ENCODE measurements at places on chromosomes 5 and 9.

DNA sequence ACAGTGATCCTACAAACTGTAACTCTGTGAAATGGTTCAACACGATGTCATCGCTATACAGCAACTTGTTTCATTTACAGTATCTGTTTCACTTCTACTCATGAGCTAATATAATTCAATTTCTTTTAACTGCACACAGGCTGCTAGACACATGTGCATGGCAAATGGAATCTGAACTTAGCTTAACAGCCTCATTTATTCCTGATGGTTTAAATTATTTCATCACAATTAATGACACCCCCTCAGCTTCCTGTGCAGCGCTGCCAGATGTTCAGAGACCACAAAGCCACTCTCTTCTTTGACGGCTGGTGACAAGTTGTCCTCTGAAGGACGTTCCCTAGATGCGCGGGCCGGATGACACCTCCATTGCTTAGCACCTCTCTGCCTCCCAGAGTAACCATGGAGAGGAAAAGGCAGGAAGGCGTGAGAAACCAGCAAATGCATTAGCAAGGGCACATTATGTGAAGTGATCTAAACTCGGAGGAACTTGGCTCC is 191.1 kb downstream of the BNC2 start:
- no peak for DNase-seq

DNA sequence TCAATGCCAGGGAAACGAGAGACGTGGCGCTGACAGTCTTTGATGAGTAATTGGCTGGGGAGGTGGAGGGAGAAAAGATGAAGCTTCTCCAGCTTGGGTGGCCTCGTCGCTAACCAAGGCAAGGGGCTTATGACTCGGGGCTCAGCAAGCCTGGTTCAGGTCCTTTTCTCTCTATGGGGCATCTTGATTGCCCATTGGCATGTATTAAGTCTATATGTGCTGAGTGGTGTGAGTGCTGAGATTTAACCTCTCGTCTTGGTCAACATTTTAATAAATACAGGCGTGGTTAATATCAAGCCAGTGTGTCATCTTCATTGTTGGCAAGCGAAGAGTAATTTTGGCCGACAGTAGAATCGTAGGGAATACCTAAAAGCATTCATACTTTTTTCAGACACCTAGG is 85.9 kb downstream of the RAI14 start:
- DNase-seq, result no peak

DNA sequence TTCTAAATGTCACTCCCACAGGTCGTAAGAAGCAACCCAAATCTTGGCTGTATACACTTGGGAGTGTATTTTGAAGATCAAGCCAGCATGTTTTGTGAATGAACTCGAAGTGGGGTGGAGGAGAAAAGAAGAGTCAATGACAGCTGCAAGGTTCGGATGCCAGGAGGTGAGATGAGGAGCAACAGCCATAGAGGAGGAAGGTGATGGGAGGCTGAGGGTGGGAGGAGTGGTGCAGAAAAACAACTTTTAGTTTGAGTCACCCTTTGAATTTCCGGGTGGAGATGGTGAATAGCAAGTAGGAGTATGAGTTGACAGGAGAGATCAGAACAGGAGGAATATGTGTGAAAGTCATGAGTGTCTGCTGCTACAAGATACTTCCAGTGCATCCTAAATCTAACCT is 153.6 kb downstream of the DIRAS2 start:
- DNase-seq, result no peak

DNA sequence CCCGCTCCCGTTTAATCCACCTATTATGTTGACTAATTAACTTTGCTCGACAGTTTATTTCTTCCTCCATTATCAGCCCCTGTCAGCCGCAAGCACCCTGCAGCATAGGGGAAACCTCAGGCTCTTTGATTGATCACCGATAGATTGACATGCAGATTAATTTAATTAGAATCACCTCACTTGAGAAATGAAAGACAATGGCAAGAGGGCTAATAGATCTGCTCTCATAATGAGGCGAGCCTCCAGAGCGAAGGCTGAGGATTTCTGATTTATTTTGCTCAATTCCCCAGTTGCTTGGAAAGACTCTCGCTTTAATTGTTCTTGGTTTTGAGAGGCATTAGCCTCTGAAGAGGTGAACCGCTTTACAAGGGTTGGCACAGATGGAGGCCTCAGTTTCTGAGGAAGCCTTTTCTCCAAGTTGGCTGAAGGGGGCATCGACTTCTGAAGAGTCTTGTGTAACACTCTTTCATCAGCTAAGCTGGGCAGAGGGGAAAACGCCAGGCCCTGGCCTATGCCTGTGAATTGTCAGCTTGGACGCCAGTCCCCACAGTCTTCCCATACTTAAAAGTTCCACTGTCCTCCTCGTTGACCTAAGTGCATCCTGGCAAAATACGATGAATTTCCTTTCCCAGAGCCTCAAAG is 275.4 kb downstream of the EBF1 start:
- no peak for DNase-seq

GRCh38 chr5:160369990-160370712 is at the start of gene C1QTNF2:
C1QTNF2 (minus strand) TSS chr5:160370626; CDS start chr5:160355011, 15,615 bp downstream.
- peak; percentile 4 for DNase-seq

GRCh38 chr9:16401701-16402100 is 468.8 kb downstream of the BNC2 start:
- DNase-seq, result no peak

GRCh38 chr5:140131967-140132409 is 6.3 kb downstream of the IGIP start:
- DNase-seq, result no peak

DNA sequence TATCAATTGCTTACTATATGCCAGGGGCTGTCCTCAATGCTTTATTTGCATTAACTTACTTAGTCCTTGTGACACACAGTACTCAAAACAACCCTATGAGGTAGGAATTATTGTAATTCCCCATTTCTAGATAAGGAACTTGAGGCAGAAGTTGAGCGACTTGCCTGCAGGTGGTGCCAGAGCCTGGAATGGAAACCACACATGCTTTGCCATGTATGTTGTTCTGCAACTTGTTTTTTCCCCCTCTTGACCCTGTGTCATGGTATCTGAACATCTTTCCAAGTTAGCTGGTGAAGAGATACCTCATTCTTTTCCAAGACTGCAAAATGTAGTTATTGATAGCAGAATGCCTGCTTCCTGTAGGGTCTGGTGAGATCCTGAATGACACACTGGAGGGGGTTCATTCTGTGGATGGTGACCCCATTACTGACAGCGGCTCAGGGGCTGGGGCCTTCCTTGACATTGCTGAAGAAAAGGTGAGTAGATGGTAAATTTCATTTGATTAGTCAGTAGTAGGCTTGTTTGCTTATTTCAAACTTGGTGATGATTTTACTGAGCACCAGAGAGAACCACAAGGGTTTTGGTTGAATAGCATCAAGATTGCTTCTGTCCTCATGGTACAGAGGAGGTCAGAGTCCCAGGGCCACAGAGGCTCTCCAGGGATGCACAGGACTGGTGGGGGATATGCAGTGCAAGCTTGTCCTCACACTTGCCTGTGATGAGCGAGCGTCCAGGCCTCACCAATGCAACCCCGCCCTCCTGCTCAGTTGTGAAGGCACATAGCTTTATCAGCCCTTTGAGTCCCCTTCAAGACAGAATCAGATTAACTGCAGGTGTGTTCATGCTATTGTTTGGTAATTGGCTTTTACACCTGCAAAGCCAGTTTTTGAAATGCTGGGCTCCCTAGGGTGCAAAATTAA is 57.0 kb downstream of the COL15A1 start:
- DNase-seq, result peak; percentile 71

- no peak for DNase-seq
These were observed 361.0 kb downstream of the NFIB start for GRCh38 chr9:13952906-13953305.

- DNase-seq, result no peak
These were observed 8.4 kb upstream of the OLFM1 start for GRCh38 chr9:135079018-135079417.

DNA sequence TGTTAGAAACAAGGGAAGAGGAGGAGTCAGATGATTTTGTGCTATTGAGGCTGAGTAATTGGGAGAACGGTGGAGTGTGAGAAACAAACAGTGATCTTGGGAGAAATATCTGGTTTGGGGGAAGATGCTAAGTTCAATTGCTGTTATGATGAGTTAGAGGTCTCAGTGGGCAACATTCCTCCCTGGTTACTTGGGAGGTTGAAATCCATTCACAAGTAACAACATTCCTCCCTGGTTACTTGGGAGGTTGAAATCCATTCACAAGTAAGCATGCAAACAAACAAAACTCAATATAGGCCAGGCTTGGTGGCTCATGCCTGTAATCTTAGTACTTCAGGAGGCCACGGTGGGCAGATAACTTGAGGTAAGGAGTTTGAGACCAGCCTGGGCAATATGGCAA is 38.7 kb downstream of the AGXT2 start:
- DNase-seq, result no peak

DNA sequence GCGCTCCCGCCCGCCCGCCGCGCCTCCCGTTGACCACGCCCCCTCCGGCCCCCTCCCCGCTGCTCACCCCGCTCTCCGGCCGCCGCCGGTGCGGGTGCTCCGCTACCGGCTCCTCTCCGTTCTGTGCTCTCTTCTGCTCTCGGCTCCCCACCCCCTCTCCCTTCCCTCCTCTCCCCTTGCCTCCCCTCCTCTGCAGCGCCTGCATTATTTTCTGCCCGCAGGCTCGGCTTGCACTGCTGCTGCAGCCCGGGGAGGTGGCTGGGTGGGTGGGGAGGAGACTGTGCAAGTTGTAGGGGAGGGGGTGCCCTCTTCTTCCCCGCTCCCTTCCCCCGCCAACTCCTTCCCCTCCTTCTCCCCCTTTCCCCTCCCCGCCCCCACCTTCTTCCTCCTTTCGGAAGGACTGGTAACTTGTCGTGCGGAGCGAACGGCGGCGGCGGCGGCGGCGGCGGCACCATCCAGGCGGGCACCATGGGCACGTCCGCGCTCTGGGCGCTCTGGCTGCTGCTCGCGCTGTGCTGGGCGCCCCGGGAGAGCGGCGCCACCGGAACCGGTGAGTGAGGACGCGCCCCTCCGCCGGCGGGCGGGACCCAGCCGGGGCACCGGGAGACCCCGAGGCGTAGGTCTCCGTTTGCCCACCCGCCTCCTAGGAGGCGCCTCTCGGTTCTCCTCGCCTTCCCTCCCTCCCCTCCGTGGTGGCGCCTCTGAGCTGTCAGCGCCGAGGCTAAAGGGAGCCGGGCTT is at the start of gene VLDLR:
TSS of gene VLDLR (plus strand) at position 66 of the 739 bp plus-strand sequence. CDS start at position 469, 403 bp downstream.
- DNase-seq, result no peak

DNA sequence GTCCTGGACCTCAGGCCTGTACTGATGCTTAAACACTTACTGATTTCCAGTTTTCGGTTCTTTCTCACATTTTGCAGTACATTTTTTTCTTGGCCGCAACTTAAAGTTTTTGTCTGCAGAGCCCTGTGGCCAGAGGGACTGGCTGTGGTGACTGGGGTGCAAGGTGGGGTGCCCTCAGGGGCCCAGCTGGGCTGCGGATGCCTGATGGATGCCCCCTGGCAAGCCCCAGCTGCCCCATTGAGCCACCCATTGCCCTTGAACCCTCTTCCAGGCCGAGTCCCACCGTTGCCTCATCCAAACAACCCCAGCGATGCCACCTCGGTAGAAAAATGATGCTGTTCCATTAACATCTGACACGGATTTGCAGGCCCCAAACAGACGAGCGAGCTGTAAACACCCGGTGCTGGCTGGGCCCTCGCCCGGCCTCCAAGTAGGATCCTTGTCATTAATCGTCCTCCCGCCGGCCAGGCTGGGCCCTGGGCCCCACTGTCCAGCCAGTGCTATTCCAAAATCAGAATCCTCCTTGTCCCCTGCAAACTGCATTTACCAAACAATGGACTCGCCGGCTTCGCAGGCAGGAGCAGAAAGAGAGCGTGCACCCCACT is 107.9 kb downstream of the PHF2 start:
- no peak for DNase-seq

GRCh38 chr5:98997000-98997399 is 68.2 kb upstream of the CHD1 start:
- DNase-seq, result no peak

GRCh38 chr9:93091453-93092081 is 4.5 kb upstream of the CARD19 start:
- no peak for DNase-seq

- no peak for DNase-seq
These were observed 11.3 kb upstream of the ANGPTL2 start for GRCh38 chr9:127133739-127134167.

DNA sequence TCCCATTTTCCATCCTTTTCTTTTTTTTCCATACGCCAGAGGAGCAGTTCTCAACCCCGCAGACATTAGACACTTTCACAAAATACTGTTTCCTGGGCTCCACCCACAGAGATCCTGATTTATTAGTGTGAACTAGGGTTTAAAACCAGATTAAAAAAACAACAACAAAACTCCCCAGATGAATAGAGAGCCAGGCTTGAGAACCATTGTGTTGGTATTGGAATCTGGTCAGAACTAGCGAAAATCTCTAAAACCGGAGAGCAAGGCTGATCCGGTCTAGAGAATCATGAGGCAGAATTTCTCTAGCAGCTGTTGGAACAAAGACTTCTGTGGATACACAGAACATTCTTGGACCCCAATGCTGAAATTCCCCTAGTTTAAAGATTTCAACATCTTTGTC is 173.0 kb downstream of the PCSK1 start:
- DNase-seq, result no peak

GRCh38 chr5:81184749-81185110 is 48.4 kb upstream of the CKMT2 start:
- no peak for DNase-seq

GRCh38 chr5:151663617-151664293 is 23.0 kb downstream of the SPARC start:
- no peak for DNase-seq

DNA sequence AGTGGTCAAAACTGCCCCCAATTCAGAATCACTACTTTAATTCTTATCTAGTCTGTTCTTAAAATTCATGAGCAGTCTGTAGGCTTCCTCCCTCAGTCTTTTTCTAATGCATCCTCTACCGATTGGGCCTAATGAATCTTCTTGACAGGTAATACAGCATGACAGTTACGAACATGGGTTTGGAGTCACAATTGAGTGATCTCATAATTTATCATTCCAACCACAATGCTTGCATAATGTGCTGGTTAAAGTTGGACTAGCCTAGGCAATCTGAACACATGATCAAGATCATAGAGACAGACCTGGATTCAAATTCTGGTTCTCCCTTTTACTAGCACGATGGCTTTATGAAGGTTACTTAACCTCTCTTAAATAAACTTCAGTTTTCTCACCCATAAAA is 33.1 kb upstream of the SETD9 start:
- no peak for DNase-seq

DNA sequence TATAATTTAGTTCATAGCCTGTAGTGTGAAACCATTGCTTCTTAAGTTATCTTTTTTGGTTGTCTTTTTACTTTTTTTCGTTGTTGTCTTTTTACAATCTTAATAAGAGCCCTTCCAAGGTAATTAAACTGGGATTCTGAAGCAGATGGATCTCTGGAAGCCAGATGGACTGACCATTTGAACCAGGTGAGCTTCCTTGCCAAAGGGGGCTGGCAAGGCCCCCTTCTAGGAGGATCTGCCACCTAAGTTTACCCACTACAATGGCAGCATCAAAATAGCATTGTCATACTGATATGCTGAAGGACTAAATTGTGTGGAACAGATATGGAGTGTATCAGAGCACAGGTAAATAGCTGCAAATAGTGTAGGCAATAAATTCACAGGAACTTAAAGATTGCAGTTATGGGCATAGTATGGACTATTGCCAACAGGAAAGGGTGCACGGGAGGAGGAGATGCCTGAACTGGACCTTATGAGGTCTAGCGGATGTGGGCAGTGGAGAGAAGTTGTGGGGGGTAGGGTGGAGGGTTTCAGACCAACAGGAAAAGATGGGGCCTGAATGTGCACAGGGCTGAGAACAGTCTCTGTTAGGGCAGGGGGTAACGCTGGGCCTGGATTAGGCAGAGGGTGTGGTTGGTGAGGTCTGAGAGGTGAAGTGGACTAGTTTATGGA is 61.5 kb upstream of the CTXN3 start:
- DNase-seq, result no peak

Measured in NCI-H460 (cell line).